ENCODE measurements at places on chromosomes 16 and 17. TPM values are rescaled to one million over a fixed set of nuclear protein-coding genes. Genes with fewer than 3 reads are reported as not detected.

DNA sequence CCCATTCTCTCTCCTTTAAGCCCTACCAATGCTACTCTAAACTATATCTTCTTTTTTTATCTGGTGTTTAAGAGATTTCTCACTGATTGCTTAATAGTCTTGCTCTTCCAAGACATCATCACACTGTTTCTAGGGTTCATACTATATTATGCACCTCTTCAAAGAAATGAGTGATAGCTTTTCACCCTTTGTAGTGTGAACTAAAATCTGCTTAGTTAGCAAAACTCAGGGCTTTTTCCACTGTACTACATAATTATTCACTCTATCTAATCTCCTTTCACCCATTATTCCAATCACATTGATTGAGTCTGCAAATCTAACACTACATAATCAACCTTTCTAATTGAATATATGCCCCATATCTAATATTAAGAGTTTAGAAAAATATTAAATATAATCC is 456.0 kb upstream of the SOX9 start:
- no peak for ATAC-seq

- no peak for ATAC-seq
Observed at GRCh38 chr17:31752584-31752983, 106.5 kb downstream of the COPRS start.

DNA sequence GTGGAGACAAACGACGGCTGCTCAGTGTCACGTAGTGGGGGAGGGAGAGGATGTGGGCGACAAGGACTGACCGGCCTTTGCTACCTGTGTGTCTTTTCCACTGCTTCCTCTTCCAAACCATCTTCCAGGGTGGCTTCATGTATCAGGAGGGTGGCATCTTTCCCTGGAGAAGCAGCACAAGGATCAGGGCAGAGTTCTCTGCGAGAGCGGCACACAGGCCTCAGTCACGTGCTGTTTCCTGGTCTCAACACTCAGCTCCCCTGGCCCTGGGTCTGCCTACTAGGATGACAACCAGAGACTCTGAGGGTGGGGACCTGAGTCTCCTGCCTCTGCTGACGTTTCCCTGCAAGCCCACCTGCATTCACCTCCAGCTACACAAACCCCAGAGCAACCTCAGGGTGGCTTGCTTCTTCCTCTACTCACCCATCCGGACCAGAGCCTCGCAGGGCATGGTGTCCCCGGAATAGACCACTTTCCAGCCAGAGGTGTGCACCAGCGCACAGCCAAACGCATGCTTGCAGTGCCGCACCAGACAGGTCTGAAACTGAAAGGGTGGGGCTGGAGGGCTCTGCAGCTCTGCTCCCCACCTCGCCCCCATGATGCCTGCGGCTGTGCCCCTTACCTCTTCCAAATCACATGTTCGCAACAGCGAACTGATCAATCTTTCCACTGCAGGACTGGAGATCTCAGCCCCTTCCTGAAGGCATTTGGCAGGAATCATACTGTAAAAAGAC is 23.3 kb downstream of the ELAC2 start:
- ATAC-seq, result no peak

DNA sequence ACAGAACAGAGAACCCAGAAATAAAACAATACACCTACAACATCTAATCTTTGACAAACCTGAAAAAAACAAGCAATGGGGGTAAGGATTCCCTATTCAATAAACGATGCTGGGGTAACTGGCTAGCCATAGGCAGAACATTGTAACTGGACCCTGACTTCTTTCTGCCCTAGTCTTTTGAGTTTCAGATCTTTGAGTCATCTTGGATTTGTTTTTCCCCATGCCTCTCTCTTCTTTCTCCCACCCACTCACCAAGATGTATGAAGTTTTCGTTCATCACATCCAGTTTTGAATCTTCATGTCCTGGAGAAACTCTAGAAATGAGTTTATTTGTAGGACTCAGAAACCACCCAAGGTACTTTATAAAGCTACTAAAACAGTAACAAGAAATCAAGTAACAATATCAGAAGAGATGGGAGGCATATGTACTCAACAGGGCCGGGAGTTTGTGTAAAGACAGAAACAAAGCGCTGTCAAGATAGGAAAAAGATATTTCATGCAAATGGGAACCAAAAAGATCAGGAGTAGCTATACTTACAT is 39.0 kb downstream of the HSD17B2 start:
- no peak for ATAC-seq

Gene ACSM2A
- 0.15 TPM for total RNA-seq

- ATAC-seq, result no peak
Observed at GRCh38 chr16:22397931-22398330, 23.5 kb upstream of the CDR2 start.

DNA sequence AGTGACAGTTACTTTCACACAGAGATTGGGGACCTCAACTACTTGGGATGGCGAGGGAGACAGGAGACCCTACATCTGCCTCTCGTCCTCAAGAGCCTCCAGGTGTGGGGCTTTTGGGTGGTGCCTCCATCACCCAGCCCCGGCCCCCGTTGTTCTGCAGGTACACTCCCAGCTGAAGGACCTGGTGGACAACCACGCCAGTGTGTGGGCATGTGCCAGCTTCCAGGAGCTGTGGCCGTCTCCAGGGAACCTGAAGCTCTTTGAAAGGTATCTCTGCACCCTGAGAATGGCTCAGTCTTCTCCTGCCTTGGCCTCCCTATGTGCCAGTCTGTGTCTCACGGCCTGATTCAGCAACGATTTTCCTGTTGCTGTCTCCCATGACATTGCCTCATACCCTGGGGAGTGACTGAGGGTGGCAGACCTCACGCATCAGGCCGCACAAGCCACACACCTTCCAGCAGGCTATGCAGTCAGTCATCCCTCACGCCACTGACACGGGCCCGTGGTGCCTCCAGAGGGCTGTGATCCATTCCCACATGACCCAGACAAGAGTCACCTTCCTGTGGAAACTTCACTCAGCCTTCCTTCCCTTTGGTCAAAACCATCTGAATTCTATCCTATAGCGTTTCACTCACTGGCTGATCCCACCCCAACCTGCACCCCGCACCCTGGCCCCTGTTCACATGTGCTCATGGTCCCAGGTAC is 3.7 kb downstream of the CCNF start:
- ATAC-seq, result no peak

DNA sequence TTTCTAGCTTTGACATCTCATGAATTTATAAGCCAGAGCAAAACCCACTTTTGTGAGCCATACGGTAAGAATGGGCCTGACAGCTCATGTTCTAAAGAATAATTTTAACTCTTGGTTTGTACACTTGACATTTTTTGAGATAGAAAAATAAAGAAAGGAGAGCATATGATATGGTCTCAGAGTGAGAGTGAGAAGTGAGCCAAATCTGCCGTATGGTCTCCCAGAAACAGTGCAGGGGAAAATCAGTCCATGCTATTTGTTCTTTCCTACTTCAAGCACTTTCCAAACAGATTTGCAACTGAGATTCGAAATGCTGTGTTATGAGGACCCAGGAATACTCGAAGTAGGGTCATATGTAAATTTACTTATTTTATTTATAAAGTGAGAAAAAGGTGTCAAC is 20.9 kb downstream of the SMIM36 start:
- no peak for ATAC-seq

Gene SOX8
- total RNA-seq, result 2.8 TPM

Gene NME4
- total RNA-seq, result 61.1 TPM

DNA sequence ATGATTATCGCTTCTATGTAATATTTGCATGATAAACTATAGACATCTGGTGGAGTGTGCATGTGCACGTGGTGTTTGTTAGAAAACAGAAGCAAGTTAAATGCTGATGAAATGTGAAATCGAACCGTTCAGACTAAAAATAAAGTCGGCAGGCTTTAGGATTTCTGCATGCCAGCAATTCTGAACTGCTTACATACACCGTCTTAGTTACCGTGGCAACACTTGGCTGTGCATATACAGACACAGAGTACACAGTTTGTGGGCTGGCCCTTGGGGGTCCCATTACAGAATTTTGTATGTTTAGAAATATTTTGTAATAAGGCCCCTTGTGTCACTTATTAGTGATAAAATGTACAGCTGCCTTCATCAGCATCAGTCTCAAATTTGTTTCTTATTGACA is 605.5 kb downstream of the RBFOX1 start:
- ATAC-seq, result no peak

Gene PTX4
- not detected for total RNA-seq

Gene HSD17B1
- 0.45 TPM for total RNA-seq

Gene GNG13
- not detected for total RNA-seq
